ENCODE measurements at places on chromosomes 4 and X.
A peak's percentile ranks its signal among the peaks of the same experiment; 100 is the strongest.

- no peak for DNase-seq
Observed at GRCh38 chr4:98501383-98501782, 157.0 kb downstream of the TSPAN5 start.

GRCh38 chr4:168507178-168507815 lies 10.4 kb downstream of the PALLD start:
- no peak for DNase-seq

GRCh38 chr4:176413171-176413570 lies 93.4 kb downstream of the SPCS3 start:
- no peak for DNase-seq

DNA sequence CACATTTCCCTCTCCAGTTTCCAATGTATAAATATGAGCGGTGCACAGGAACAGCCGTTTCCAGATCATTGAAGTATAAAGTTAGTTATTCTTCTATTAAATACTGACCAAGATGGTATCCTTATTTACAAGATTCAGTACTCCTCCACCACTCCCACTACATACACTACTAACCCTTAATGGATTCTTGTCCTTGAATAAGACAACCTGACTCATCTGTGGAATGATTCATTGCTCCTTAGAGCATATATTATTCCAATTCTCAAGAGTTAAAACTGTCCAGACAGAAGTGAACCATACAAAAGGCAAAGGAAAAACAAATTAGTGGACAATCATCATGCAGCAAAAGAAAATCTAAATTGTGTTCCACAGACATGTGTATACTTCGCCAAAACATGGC lies 373.3 kb downstream of the IDS start:
- no peak for DNase-seq

GRCh38 chr4:27759611-27760575 lies 899.3 kb downstream of the STIM2 start:
- no peak for DNase-seq

- peak; percentile 35 for DNase-seq
Observed at GRCh38 chrX:119880552-119881437, 9.2 kb downstream of the NDUFA1 start.

- no peak for DNase-seq
Observed at GRCh38 chrX:14028473-14028872, 1.2 kb downstream of the GEMIN8 start.
